NCI-H2029 (cell line): ENCODE measurements at places on chromosomes 16 and 17.

- no peak for DNase-seq
These were observed 29.9 kb downstream of the PLCG2 start for GRCh38 chr16:81808933-81809480.

GRCh38 chr17:17508019-17508535 lies 11.9 kb upstream of the RASD1 start:
- DNase-seq: no peak

- no peak for DNase-seq
These were observed 9.9 kb downstream of the XYLT2 start for GRCh38 chr17:50355701-50356341.

DNA sequence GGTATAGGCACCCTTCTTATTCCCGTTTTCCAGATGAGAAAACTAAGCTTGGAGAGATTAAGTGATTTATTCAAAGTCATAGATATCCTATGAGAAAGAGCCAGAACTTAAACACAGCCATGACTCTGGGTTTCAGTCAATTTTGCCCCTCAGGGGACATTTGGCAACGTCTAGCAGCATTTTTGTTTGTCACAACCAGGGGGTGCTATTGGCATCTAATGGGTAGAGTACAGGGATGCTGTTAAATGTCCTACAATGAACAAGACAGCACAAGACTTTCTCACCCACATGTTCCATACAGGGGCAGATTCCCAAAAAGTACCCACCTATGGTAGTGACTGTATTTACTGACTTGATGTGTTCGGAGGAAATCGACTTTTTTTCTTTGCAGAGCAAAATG lies 4.8 kb upstream of the SHISA9 start:
- peak; percentile 35 for DNase-seq

GRCh38 chr16:29927070-29927905 lies 1.3 kb upstream of the KCTD13 start:
- no peak for DNase-seq

- no peak for DNase-seq
These were observed 1.2 kb downstream of the SCPEP1 start for GRCh38 chr17:56979091-56979480.

GRCh38 chr17:69405096-69405495 lies 9.4 kb upstream of the MAP2K6 start:
- no peak for DNase-seq

- no peak for DNase-seq
These were observed 46.0 kb downstream of the GLG1 start for GRCh38 chr16:74560912-74561311.

GRCh38 chr16:67169011-67169451 lies 1.3 kb upstream of the NOL3 start:
- no peak for DNase-seq

DNA sequence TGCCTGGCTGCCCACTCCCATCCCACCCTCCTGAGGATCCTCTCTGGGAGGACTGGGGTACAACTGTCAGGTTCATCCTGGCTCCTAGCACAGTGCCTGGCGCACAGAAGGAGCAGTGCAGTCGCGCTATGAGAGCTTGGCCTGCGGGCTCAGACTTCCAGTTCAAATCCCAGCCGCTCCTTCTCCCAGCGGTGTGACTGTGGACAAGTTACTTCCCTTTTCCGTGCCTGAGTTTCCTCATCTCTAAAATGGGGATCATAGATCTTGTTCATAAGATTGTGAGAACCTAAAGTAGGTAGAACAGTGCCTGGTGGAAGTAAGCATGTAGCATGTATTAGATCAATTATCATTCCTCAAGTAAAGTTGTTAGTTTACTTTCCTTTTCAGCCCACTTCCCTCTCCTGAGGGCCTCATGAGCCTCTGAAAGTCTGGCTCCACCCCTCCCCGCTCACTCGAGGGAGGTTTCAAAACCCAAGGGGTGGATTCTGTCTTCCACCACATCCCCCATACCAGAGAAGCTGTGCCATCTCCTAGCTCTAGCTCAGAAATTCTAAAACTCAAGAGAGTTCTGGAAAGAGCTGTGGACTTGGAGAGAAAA lies 19.9 kb upstream of the COL1A1 start:
- DNase-seq: no peak

GRCh38 chr17:8859027-8859803 lies 8.3 kb downstream of the PIK3R6 start:
- DNase-seq: no peak

- DNase-seq: no peak
These were observed 13.9 kb downstream of the ITGAM start for GRCh38 chr16:31273676-31274075.

- DNase-seq: no peak
These were observed 317 bp downstream of the TEFM start for GRCh38 chr17:30905742-30906100.
